ENCODE measurements at places on chromosomes 6 and 20.
A peak's percentile ranks its signal among the peaks of the same experiment; 100 is the strongest.

DNA sequence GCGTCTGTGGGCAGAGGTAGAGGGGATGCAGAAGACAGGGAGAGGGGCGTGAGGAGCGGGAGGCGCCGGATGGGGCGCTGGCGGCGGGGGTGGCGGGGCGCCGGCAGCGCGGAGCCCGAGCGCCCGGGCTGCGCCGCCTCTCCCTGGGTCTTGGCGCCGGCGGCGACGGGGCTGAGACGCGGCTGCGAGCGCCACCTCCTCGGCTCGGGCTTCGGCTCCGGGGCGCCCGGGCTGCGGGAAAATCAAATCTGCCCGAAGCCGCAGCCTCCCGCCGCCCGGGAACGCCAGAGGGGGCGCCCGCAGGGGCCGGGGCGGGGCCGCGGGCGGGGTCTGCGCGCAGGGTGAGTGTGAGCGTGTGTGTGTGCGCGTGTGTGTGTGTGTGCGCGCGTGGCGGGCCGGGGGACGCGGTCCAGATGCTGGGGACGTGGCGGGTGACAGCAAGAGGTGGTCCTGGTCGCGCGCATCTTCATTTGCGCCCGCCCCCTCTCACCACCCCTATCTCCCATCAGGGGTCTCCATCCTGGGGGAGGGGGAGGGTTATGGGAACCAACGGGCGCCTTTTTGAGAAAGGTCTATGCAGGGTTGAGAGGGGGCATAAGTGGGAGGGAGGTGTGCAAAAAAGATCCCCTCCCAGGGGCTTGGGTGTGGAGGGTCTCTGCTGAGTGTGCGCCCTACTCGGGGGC lies 646 bp upstream of the CPNE5 start:
- DNase-seq: peak; percentile 12

GRCh38 chr6:126170978-126171382 lies 168.9 kb upstream of the CENPW start:
- peak; percentile 28 for DNase-seq

DNA sequence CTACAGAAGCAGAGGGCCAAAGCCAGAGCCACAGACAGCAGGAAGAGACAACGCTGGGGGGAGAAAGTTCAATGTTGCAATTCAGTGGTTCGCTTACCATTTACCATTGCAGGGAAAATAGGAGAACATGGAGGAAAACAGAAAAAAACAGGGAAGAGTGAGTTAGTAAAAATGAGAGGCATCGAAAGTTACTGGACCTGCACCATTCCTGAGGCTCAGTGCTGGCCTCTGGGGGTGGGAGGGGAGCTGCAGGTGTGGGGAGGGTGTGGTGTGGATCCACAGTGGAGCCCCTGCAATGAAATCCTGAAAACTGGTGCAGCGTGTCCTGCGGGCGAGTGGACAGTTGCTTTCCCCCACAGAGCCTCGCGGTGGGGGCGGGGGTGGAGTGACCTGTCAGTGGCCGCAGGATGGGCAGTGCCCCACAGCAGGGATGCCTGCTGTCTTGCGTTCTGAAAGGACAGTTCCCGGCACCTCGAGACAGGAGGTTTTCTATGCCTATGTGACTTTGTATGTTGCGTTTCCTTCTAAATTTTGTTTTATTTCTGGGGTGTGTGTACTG lies 5.7 kb downstream of the TMEM181 start:
- DNase-seq: no peak

DNA sequence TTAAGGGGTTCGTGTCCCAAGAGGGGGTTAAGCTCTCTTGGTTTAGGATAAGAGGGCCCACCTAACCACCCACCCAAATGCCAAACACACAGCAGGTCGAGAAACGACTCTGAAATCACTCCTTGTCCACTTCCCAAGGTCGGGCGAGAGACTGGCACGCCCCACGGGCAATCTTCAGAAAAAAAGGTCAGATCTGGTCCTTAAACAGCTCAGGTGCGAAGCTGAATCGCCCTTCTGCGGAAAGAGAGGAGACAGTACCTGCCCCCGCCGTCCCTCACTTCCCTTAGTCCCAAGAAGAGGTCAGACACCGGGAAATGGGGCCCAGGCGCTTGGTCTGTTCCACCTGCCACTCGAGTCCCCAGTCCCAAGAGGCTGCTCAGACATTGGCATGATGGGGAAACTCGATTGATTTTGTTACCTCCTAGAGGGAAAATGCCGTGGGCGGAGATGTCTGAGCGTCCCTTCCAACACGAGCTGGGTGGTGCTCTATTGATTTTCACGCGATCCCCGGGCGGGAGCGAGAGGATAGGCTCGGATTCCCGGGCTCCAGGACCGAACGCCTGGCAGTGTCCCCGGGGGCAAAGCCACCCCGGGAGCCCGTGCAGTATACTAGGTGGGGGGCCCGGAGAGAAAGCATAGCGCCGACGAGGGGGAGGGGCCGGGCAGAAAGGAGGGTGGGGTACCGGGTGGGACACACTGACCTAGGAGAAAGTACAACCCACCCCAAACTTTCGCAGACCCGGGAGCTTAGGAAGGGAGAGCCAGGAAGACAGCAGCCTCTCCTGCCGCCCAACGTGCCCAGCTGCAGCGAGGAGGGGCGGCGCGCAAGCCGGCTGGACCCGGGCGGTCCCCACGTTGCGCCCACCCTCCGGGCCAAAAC lies 1.1 kb upstream of the SAMD5 start:
- DNase-seq: no peak

- no peak for DNase-seq
Observed at GRCh38 chr6:142429195-142429594, 127.4 kb downstream of the ADGRG6 start.

- DNase-seq: no peak
Observed at GRCh38 chr20:56417911-56418310, 5.9 kb downstream of the CASS4 start.

- no peak for DNase-seq
Observed at GRCh38 chr6:136963259-136963658, 41.2 kb downstream of the SLC35D3 start.

GRCh38 chr6:26021350-26022131 lies 58.9 kb downstream of the TRIM38 start:
- DNase-seq: peak; percentile 96

- DNase-seq: no peak
Observed at GRCh38 chr6:137762168-137763090, 104.6 kb upstream of the TNFAIP3 start.

- DNase-seq: peak; percentile 62
Observed at GRCh38 chr20:16434062-16434664, 139.1 kb downstream of the KIF16B start.

DNA sequence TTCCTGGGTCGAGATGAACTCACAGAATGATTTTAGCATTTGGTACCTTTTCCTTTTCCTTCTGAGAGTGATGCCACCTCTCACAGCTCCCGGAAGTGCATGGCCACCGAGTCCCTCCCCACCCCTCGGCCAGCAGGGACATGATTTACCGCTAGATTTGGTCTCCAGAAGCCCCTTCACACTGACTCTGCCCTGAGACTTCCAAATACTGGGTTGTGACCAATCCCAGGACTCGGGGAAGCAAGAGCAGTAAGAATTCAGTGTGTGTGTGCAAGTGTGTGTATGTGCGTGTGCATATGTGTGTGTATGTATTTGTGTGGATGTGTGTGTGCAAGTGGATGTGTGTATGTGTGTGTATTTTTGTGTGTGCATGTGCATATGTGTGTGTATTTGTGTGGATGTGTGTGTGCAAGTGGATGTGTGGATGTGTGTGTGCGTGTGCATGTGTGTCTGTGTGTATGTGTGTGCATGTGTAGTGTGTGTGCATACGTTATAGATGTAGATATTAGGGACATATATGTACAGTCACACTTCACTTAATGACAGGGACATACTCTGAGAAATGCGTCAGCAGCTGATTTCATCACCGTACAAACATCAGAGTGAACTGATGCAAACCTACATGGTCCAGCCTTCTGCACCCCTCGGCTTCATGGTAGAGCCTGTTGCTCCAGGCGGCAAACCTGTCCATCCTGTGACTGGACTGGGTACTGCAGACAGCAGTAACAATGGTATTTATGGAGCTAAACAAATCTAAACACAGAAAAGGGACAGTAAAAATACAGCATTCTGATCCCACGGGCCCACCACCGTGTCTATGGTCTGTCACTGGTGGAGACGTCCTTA lies 374.5 kb downstream of the TAF4 start:
- DNase-seq: no peak

DNA sequence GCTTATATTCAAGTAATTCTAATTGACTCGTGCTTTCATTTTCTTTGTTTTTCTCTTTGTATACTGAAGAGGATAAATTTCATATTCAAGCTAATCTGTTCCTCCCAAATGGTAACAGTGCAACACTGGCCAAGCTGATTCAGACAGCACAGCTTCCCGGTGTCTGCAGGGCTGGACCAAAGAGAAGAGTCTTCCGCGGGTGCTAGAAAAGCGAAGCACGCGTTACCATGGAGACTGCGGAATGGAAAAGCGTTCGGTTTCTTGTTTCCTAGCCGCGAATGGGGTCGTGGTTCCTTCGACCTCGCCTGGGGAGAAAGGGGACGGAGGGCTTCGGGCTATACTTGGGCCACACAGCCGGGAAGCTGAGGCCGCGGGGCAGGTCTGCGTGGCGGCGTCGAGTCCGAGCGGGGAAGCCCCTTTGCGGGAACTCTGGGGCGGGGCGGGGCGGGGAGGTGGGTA lies 6.2 kb upstream of the ZNF311 start:
- peak; percentile 45 for DNase-seq

GRCh38 chr20:1394686-1395085 lies 1.8 kb upstream of the FKBP1A start:
- no peak for DNase-seq

DNA sequence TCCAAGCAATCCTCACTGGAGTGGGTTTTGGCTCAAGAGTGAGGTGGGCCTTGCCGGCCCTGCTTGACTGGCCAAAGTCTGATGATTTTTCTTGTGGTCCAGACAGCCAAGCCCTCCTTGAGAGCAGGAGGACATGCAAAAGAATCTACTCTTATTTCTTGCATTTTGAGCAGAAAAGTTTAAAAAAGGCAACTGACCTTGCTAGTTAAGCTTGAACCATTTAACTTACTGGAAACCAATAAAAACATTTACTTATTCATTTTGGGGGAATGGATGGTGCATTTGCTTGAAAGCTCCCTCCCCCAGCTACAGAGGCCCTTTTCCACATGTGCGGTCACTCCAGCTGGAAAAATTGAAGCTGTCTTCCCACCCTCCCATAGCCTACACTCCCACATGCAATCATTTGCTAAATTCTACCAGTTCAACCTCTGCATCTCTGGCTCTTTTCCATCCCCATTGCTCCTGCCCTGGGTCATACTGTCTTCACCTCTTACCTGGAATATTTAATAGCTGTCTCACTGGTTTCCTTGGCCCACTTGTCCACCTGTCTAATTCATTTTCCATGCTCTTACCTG lies 527.9 kb downstream of the DHX35 start:
- DNase-seq: no peak

DNA sequence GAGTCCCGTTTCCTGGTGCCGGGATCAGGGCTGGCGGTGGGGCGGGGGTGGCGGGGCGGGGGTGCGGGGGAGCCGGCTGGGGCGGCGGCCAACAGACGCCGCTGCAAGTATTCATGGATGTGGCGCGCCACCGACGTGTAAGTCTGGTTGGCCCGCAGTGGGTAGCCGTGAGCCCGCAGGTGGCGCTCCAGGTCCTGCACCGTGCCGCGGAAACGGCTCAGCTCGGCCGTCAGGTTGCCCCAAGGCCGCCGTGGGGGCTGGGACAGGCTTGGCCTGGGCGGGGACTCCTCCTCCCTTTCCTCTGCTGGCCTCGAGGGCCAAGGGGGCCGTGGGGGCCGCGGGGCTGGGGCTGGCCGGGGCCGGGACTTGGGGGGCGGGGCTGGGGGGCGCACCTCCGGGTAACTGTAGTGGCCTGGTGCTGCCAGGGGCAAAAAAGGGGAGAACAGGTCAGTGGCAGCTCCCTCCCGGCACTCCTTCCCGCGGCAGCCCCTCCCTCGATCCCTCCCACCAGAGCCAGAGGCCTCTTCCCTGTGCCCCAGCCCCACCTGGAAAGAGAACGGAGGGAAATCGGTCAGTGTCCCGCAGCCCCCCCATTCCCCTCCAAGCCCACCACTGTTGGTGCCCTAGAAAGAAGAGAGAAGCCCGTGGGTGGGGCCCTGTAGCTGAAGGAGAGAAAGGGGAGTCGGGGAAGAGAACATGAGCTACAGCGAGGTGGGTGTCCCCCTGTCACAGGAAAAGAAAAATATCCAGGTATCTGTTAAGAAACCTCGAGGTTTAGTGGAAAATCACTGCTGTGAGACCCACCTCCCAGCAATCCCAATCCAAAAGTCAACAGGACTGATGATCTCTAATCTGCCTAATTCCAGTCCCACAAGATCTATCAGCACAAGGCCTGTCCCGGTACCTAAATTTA lies 21.3 kb downstream of the TNXB start:
- peak; percentile 35 for DNase-seq

GRCh38 chr20:23459461-23460150 lies 6.9 kb upstream of the CST11 start:
- no peak for DNase-seq

DNA sequence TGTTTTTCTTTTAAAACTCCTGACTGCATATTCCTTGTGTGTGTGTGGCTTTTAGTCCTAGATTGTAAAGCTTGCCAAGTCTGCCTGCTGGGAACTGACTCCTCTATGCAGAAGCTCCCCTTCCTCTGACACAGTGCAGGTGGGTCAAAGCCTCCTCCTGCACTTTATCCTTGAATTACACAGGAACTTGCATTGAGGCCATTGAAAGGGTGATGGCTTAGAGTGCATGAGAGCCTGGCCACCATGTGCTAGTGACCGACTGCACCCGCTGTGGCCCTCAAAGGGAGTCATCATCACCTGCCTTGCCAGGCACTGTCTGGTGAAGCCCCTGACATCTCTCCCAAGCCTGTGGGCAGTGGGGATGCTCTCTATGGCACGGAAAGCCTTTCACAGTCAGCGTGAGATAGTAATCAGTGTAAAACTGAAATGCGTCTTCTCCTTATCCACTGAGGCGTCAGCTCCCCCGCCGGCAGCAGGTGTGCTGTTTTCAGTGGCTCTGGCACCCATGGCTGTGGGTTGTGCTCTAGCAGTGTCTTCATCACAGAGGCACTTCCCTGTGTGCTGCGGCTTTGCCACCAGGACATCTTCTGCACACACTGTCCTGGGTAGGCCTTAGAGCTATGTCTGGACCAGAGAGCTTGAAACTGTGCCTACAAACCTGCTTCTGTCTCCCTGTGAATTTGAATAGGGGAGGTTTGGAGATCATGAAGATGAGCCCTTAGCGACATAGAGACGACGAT lies 87.9 kb downstream of the THBS2 start:
- no peak for DNase-seq

DNA sequence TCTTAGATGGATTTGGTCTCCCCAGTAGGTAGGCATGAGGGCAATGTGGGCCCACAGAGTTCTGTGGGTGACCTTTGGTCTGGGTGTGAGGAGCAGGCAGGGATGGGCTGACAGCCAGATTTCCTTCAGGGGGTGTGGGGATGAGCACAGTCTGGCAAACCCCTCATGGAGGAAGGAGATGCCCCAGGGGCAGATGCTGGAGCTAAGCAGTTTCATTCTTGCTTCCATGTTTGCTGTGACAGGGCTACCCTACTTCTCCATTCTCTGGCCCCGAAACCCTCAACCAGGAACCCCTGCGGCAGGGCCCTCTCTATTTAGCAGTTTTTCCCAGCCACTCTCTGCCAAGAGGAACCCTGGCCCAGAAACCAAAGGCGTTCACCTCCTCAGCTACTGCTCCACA lies 40.4 kb downstream of the GCLC start:
- DNase-seq: no peak

DNA sequence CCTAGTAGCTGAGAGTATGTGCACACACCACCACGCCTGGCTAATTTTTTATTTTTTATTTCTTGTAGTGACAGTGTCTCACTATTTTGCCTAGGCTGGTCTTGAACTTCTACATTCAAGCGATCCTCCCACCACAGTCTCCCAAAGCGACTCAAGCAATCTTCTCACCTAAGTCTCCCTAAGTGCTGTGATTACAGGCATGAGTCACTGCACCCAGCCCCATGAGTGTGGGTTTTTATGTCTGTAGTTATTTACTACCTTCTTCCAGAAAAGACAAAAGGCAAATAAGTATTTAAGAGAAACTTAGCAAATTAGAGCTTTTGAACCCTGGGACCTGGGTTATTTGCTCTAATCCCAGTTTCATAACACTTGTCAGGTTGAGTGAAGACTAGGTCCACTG lies 92.3 kb upstream of the HCRTR2 start:
- DNase-seq: no peak
